ENCODE measurements at places on chromosomes 13 and 19.

DNA sequence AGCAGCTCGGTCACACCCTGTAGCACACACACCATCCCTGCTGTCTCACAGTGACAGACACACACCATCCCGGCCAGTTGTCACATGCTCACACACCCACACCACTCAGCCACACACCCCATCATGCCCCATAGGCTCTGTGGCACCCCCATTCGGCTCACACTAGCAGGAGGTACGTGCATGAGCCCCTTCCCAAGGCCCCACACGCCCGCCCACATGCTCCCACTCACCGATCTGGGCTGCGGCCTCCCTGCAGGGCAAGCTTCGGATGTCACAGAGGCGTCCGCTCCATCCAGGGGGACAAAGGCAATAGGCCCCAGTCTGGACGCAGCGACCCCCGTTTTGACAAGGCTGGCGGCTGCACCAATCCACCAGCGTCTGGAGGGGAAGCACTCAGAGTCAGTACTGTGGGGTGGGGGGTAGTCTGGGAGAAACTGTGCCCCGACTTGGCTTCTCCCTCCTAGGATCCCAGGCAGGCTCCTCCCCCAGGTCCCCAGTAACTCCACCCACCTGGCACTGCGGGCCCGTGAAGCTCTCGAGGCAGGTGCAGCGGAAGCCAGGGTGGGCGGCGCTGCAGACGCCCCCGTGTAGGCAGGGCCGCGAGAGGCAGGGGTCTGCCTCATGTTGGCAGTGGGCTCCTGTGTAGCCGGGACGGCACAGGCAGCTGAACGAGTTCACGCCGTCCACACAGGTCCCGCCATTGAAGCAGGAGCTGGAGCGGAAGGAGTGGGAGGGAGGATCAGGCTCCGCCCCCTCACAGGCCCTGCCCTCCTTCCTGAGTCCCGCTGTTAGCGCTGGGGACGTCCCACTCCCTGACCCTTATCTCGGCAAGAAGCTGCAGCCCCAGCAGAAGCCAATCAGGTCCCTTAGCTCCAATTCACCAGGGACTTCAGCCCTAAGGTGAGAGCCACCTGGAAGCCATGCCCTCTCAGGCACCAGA, 20.1 kb downstream of the NOTCH3 start:
- no peak for DNase-seq

GRCh38 chr19:9936326-9937000, at the start of gene OLFM2:
OLFM2 (minus strand) TSS chr19:9936515; CDS start chr19:9936366, 149 bp downstream.
- no peak for DNase-seq

- no peak for DNase-seq
These were observed 43.4 kb downstream of the TPT1 start for GRCh38 chr13:45297456-45298205.

DNA sequence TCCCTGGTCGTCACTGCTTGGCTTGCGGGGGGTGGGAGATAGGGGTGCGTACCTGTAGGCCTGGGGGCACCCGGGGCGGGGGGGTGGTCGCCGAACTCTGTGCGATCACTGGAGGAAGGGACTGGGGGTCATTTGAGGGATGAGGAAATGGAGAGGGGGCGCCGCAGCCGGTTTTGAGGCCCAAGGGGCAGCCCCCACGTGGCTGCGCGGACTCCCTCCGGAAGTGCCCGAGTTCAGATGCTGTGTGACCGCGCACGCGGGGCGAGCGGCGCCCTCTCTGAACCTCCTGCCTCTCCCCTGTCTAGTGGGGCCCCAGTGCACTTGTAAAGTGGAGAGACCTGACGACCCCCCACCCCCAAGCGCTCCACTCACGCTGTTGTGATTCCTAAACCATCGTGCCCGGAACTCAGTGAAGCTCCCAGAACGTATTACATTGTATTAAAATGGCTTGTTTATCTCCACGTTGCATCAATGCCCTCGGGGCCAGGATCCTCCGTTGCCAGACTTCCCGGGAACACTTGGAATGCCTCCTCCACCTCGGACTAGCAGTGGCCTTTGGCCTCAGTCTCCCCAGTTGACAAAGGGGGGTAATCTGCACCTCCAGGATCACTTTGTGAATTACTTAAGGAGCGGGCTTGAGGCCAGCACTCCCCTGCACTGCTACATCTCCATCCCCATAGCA, 3.0 kb upstream of the NANOS3 start:
- DNase-seq, result no peak

DNA sequence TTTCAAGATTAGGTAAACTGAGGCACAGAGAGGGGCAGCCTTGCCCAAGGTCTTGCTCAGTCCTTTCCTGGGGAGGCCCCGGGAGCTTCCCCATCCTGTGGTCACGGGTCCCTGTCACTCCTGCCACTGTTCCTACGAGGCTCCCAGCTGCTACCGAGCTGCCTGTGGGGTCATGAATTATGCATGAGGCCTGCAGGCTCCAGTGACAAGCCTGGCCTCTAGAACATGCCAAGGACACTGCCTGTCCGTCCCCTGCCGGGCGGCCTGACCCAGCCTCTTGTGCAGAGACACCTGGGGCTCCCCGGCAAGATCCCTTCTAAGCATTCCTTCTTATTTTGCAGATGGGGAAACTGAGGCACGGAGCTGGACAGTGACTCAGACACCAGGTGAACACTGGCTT, 2.7 kb downstream of the FCHO1 start:
- no peak for DNase-seq

Measured in brain microvascular endothelial cell (primary cell).